ENCODE measurements at places on chromosomes 3 and 15. TPM values are rescaled to one million over a fixed set of nuclear protein-coding genes. Genes with fewer than 3 reads are reported as not detected.

DNA sequence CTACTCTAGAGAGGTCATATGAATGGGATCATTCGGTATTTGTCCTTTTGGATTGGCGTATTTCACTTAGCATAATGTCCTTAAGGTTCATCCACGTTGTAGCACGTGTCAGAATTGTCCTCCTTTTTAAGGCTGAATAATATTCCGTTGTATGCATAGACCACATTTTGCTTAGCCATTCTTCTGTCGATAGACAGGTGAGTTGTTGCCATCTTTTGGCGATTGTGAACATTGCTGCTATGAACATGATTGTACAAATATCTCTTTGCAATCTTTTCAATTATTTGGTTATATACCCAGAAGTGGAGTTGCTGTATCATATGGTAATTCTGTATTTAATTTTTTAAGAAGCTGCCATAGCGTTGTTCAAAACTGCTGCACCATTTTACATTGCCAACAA is 52.4 kb upstream of the GOLGA8J start:
- ATAC-seq = no peak

DNA sequence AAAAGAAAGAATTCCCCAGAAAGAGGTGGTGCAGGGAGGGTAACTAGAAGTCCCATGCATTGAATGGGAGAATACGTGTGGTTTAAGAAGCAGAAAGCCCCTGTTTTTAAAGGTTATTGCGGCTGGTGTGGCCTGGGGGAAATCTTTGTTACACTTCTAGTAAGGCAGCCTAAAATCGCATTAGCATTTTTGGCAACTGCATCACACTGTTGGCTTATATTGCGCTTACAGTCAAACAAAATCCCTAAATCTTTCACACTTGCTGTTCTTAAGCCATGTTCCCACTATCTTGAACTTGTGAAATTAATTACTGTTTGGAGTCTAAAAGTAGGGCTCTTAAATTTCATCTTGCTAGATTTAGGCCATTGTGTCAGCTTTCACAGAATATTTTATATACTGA is 66.0 kb upstream of the GOLIM4 start:
- no peak for ATAC-seq

GRCh38 chr3:66997560-66998112 is 471 bp upstream of the KBTBD8 start:
- no peak for ATAC-seq

GRCh38 chr3:117774130-117774529 is 1064.6 kb downstream of the TUSC7 start:
- no peak for ATAC-seq

GRCh38 chr3:36900474-36901443 is 44.1 kb downstream of the TRANK1 start:
- no peak for ATAC-seq

DNA sequence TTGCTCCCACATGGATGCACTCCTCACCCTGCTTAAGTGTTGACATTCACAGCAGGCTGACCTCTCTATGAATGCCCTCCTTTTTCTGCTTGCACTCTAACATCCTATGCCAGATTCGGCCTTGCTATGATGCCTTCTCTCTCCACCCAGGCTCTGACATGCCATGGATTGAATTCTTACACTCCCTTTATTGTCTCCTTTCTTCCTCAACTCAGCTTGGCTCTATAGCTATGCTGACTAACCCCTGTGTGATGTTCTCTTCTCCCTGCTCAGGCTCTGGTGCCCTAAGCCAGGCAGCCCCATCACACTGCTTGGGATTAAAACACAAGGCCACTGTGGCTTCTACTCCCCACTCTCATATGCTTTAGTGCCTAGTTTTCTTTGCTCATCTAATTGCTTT is 563.7 kb downstream of the NSUN3 start:
- ATAC-seq = no peak

DNA sequence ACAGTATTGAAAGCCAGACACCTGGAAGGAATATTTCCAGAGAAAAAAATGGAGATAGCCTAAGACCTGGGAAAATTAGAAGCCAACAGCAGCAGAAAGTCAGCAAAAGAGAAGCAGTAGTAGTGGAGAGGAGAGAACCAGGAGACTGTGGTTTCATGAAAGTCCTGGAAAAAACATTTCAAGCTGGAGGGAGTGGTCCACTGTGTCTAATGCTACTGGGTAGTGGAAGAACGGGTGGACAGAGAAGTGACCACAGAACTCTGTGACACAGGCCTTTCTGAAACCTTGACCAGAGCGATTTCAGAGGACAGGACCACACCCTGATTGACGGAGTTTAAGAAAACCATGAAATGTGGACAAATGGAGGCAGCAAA is 15.3 kb upstream of the SH3BP5 start:
- ATAC-seq = no peak

DNA sequence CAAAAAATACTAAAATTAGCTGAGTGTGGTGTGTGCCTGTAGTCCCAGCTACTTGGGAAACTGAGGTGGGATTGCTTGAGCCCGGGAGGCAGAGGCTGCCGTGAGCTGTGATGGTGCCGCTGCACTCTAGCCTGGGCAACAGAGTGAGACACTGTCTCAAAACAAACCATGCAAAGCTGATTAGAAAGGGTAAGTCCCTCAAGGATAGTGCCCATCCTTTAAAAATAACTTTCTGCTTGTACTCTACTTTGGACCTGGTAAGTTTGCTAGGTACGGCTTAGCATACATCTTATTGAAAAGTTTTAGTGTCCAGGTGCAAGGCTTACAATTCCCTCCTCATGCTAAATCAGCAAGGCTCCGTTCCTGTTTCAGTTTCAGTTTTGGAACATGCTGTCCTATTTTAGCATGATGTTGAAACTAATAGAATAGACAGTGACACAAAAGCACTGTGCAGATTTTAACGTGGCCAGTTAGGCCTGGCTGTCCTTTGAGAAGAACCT is 21.4 kb downstream of the FEM1B start:
- ATAC-seq = no peak

GRCh38 chr3:124325248-124325647 is 333.3 kb upstream of the ROPN1 start:
- no peak for ATAC-seq

GRCh38 chr3:19972054-19972453 is 25.2 kb downstream of the RAB5A start:
- ATAC-seq = no peak

DNA sequence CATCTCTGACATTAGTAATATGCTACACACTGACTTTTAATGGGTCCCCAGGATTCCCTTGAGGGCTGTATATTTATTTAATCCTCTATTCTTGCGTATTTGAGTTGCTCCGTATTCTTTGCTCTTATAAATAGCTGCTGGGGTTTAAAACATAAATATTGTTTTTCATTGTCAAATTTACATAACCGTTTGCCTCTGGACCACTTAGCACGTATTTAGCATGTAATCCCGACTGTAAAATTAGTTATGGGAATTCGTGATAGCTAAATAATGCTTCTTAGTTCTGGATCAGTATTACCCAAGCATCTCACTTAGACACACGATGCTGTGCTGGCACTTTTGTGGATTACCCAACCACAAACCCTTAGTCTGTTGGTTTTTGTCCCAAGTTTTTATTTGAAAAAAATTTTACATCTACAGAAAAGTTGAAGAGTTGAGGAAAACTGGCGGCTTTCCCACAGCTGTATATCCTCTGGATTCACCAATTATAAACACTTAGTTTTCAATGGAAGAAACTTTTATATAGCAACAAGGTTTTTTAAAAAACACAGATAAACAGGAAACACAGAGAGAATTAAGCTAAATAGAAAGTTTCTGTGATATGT is 296.8 kb upstream of the TPM1 start:
- ATAC-seq = no peak

- ATAC-seq = no peak
Measured at GRCh38 chr3:55968331-55968730, 481.2 kb upstream of the WNT5A start.

GRCh38 chr3:44029100-44029499 is 212.6 kb upstream of the TOPAZ1 start:
- no peak for ATAC-seq

DNA sequence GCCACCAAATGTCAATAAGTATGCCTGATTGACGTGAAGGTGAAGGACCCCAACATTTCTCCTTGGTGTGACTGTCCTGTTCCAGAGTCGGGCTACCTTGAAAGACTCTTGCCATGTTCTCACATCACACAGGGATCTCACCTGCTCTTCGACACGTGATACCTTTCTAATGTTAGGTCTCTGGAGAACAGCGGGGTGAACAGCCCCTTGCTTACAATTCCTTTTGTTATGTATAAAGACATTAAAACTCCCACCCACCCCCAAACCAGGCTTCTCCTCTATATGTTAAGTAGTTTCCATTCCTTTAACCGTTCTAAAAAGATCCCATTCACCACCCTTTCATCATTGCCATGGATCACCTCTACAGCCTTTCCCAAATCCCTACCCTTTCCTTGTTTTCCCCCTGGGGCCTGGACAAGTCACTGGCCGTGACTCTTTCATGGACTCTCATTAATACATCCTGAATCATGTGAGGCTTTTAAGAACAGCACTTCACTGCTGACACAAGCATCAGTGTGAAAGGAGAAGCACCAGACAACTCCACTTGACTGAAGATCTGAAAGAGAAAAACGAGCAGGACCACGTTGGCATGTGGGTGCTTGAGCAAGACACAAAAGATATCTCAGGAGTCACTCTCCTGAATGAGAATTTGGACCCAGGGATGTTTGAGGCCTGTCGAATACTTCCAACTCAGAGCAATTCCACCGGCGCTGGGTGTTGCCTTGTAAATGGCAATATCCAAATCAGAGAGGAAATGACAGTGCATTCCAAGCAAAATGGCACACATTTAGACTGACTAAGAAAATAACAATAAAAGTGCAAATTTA is 115.0 kb downstream of the FOXP1 start:
- peak; percentile 9 for ATAC-seq

GRCh38 chr15:39041979-39042495 is 477.4 kb upstream of the RASGRP1 start:
- ATAC-seq = no peak

DNA sequence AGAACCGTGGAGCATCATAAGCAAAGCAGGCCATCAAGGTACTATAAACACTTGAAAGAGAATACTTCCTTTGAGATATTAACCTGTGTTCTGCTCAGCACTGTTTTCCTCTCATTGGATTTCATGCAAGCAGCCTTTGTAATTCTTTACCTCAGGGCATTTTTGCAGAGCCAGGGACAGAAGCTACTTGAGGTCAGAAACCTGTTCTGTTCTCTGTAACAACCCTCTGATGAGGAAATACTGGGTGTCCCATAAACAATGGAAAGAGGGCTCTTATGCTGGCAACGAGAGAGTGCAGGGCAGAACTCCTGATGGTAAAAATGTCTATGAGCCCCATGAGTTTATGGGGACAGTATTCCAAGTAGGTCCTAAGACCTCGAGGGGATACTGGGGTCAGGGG is 66.0 kb downstream of the DCLK3 start:
- ATAC-seq = no peak

DNA sequence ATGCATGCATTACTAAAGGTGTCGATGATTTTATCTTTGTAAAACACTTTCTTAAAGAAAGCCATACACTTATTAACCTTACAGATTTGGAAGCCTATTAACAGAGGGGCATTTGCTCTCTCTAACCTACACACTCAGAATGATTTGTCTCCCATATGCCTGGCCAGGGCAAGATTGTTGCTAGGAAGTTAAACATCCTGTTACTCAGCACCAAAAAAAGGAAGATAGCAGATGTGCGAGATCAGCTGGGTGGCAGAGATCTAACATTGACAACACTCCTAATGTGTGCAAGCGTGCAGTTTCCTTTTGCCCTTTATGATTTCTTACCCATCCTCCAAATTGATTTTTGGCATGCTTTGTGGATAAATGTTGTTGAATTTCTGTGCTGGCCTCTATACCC is 73.9 kb upstream of the TMEM108 start:
- no peak for ATAC-seq

DNA sequence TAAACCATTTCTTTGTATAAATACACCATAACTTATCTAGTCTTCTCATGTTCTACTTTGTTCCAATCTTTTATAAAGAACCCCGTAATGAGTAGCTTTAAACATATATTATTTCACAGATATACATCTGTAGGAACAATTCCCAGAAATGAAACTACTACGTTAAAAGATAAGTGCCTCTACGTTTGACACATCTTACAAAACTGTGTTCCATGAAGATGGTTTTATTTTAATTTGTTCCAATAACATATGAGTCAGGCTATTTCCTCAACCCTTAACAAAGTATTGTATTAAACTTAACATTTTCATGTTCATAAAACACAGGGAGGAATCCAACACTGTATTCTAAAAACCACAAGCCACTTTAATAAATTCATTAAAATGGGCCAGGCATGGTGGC is 52.9 kb downstream of the TRPM7 start:
- no peak for ATAC-seq

- ATAC-seq = no peak
Measured at GRCh38 chr15:27592036-27592760, 506.9 kb downstream of the OCA2 start.

DNA sequence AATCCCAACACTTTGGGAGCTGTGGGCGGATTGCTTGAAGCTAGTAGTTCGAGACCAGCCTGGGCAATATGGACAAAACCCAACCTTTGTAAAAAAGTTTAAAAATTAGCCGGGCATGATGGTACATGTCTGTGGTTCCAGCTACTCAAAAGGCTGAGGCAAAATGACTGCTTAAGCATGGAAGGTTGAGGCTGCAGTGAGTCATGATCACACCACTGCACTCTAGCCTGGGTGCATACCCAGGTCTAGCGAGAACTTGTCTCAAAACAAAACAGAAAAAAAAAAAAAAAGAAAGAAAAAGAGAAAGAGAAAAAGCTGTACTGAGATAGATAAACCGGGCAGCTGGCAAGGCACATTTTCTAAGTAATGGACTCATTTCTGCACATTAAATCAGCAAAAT is 10.6 kb downstream of the ARPP19 start:
- ATAC-seq = peak; percentile 63

- ATAC-seq = no peak
Measured at GRCh38 chr3:155737844-155738460, 6.9 kb downstream of the PLCH1 start.

The INKA1 gene
- total RNA-seq = 2.2 TPM

The RUBCN gene
- 15.0 TPM for total RNA-seq

The A4GNT gene
- 0.24 TPM for total RNA-seq

The TRPM1 gene
- total RNA-seq = 0.05 TPM

The ZNF660 gene
- 14.0 TPM for total RNA-seq

The GOLGA6L4 gene
- total RNA-seq = 2.8 TPM

The ATP1B3 gene
- total RNA-seq = 173 TPM

The CLDN11 gene
- 90.1 TPM for total RNA-seq

The CLRN1 gene
- 2.1 TPM for total RNA-seq

The DPPA4 gene
- total RNA-seq = 57.0 TPM

All from motor neuron (in vitro differentiated cells).